Natural killer cell treated with Interleukin-12 subunit alpha and Interleukin-12 subunit beta and Interleukin-15 and Interleukin-18, amount 100 ng/mL, for 72 hours (primary cell): ENCODE measurements at places on chromosomes 7 and 10. TPM values are rescaled to one million over a fixed set of nuclear protein-coding genes. Genes with fewer than 3 reads are reported as not detected.

Gene TMEM140
- 10.2 TPM for total RNA-seq

GRCh38 chr10:71337219-71337701 lies 18.2 kb downstream of the SLC29A3 start:
- no peak for DNase-seq

DNA sequence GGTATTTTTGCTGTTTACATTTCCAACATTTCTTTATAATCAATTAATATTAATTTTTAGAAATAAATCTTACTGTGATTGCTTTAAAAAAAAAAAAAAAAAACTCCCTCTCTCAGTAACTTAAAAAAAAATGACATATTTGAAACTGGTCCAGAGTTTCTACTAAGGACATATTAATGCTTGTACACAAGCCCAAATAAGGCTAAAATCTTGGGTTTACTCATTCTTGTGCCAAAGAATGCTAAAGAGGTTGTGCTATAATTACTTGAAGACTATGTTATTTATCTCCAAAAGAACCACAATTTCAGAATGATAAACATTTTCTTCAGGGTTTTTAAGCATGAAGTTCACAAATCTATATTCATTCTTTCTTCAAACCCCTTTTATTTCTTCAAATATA lies 39.4 kb upstream of the PHF14 start:
- DNase-seq, result no peak

DNA sequence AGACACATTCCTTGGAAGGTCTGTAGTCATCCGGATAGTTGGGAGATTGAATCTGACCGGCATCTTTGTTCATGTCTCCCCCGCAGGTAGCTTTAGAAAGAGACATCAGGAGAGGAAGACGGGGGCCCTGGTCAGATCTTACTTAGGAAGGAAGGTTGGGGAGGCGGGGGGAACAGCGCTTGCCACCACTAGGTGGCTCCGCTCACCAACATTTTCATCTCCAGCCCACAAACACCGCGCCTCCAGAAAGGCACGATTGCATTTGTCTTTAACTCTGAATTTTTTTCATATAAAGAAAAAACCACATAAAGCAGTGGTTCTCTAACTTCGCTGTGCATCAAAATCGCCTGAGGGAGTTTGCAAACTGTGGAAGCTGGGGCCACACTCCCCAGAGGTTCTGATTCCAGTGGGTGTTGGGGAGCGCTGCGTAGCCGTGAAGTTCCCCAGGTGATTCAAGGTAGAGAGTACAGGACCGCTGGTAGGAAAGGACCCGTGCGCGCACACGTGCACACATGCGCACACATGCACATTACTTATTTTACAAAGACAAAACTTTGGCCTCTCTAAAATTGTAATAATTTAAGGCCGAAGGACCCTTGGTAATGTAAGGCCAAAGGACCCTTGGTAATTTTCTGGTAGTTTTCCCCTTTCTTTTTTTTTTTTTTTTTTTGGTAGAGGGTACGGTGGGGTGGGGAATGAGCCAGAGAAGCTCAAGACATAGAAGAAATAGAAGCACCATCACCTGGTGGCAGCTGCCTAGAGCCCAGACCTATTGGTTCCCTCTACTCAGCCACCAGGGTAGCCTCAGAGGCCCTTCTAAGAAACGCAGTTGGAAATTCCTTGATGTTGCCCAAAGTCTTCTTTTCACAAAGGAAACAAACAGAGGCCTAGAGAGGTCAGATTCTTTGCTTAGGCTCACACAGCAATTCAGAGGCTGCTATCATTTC lies 37.4 kb upstream of the OPALIN start:
- DNase-seq, result no peak

DNA sequence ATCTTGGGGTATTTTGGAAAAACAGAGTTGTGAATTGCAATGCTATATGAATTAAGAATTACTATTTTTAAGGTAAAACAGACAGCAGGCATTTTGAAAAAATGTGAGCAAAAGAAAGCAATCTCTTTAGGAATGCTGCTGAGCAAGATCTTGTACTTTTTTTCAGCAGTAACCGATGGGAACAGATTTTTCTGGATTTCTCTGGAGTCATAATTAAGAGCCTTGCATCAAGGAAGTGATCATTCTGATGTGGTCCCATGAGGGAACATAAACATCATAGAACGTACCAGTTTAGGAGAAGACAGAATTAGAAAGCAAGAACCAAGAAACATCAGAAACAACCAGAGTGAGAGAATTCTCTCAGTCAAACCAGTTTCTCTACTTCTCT lies 157.0 kb upstream of the AGR3 start:
- DNase-seq, result no peak

Gene RADIL
- total RNA-seq, result 0.19 TPM

Gene C7orf57
- 0.56 TPM for total RNA-seq

- DNase-seq, result no peak
These were observed 45.6 kb upstream of the PIP4K2A start for GRCh38 chr10:22760025-22760424.

DNA sequence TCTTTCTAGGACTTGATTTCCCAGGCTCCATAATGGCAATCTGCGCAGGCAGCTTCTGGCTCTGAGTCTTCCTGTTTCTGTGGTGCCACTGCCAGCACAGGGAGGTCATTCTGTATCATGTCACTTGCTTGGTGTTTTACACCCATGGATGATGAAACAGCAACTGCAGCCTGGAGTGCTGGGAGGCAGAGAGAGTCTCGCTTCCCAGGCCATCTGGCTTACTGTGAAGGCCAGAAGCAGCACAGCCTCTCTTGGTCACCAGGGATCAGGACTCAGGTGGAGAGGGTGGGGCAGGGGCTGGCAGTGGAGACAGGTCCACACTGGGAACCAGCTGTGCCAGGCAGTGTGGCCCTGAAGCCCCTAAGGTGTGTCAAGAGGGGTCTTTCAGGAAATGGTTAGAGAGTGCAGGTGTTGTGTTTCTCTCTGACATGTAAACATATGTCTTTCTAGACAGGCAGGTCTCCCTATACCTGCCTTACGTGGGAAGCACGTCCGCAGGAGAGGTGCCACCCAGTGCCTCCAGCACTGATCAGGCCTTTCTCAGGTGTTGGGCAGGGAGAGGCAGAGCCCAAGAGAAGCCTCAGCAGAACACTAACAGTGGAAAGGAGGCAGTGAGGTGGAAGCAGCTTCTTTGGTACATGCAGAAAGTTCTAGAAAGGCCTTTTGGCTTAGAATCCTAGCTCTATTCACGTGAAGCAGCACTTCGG lies 71.4 kb downstream of the INSIG1 start:
- DNase-seq, result no peak

Gene DNAJB9
- 41.2 TPM for total RNA-seq

Gene EPO
- total RNA-seq, result not detected

Gene OR6B1
- total RNA-seq, result not detected

- peak; percentile 73 for DNase-seq
These were observed 83.7 kb upstream of the BET1 start for GRCh38 chr7:94087664-94088352.

Gene USP54
- 9.3 TPM for total RNA-seq

- no peak for DNase-seq
These were observed 87.8 kb upstream of the RHEB start for GRCh38 chr7:151607464-151607867.

DNA sequence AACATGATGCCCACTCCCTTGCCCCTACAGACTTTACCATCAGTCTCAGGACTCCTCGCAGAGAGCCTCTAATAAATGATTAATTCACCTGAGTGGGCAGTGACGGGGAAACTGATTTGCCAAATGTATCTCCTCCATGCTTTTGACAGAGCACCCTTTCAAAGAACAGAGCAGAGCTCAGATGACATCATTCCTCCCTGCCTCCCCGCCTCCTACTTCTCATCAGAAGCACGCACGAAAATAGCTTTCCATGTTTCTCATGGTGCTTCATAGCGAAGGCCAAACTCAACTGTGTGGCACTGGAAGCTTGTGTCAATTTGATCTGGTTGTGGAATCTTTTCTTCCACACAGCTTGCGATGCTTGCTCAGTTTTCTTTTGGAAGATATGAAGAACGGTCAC lies 442.5 kb downstream of the RPS24 start:
- no peak for DNase-seq

Gene MRPL32
- 46.4 TPM for total RNA-seq

DNA sequence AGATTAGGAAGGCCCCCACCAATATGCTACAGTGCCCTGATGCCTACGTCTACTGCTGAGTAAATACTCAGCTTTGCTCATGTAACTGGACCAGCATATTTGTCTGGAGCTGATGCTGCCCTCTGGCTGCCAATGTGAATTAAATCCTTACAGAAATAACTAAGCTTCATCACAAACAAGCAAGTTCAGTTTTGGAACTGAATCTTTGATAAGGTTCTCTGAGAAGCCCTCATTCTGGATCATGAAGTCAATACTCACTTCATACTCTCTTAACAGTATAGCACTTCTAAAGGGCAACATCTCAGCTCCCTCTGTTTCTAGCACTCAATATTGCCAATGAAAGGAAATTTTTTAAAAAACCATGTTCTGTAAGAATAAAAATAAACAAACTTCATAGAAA lies 246.7 kb downstream of the ETV1 start:
- DNase-seq, result no peak

Gene NEURL1
- total RNA-seq, result 1.4 TPM

DNA sequence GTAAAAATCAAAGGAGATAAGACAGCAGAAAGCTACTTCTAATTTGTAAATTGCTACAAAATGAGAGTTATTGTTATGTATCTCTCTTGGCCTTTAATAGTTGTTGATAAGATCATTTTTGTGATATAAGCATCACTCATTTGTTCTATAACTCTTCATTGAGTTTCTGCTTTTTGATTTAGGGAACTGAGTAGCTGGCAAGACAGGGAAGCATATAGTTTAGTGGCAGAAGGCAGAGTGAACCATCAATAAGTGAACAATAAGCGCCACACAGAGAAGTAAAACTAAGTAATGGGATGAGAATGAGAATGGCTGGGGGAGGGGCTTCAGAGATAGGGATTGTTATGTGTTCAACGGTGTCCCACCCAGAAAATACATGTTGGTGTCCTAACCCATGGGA lies 245.4 kb downstream of the ADARB2 start:
- DNase-seq, result no peak

Gene PPP1R17
- not detected for total RNA-seq

DNA sequence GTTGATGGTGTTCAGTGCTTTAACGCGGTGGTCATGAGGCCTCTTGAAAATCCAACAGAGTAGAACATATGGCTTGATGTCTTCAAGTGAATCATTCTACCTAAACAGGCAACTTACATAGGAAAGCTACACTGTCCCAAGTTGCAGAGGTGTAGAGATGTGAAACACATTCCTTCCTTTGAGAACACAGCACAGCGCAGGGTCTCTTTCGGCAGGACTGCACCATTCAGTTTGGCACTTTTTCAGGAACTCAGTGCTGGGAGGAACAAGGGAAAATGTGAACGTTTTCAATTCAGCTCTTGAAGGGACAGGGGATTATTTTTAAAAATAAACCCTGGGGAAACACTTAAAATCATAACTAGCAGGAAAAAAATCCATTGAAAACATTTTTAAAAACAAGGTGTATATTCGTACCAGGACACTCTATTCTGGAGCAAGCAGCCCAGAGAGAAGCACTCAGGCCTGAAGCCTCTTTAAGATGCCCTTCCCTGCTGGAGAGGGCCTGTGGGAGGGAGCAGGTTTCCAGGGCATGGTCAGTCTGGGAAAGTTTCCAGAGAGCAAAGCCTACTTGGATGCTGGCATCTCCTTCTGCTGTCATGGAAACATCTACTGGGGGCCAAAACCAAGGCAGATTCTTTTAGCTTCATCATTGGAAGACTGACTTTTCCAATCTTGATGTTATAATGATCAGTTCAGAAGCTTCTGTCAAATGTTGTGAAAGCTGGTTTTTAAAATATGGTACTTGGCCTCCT lies 60.4 kb upstream of the NPVF start:
- no peak for DNase-seq

DNA sequence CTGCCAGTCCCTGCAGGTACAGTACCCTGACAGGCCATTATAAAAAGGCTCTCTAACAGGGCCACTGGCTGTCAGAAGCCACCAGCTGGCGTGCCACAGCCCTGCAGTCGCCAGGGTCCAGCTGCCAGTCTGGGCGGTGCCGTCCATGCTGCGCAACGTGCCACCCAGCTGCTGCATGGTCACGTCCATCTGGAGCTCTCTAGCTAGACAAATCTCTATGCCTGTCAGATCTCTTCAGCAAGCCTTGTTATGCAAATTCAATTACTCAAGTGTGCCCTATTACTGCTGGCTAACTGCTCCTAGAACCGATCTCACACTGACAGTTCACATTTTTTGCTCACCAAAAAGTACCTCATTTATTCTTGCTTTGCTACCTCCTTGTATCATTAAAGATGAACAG lies 75.9 kb downstream of the HIBADH start:
- no peak for DNase-seq

Gene TET1
- 0.31 TPM for total RNA-seq

GRCh38 chr7:132102942-132103341 lies 473.3 kb downstream of the PLXNA4 start:
- DNase-seq, result no peak

Gene EBF3
- total RNA-seq, result not detected

DNA sequence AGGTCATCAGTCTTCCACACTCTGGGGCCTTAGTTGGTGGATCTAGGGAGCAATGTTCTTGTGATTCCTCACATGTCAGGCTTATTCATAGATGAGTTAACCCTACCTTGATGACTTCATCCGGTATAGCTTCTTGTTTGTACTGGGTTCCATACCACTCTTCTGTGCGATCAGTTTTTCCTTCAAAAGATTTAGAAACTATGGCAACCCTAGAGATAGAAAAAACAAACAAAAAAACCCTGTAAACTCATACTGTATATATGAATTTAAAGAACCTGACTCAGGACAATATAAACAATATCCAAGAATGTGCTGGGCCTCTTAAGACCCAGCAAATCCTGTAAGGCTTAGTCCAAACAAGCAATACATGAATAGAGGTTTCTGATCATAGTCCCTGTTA lies 83.5 kb downstream of the IDE start:
- DNase-seq, result no peak

DNA sequence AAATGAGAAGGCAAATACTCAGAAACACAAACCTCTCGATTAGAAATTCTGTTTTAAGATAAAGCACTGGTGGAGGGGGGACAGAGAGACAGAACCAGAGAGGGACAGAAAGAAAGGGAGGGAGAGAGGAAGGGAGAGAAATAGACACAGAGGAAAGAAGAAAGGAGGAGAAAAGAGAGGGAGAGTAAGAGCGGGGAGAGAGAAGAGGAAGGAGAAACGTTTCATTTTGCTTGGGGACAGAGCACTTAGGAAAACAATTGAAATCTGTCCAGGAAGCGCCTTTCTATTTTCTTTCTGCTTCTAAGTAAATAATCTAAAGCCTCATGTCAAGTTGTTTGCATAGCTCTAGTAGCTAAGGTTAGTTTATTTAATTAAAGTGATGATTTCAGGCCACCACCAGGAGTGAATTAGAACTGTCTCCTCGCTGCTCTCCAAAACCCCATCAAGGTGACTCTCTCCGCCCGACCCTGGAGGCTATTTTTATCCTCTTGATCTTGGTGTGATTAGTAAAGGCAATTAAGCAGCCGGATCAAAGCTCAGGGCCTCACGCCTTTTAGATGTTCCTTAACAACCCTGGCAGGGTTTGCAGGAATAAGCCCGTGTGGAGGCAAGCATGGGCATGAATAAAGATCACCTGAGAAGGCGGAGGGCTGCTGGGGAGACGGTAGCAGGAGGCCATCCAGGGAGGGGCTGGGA lies 73.4 kb upstream of the INSIG1 start:
- no peak for DNase-seq
